ENCODE measurements at places on chromosomes 4 and X.

GRCh38 chr4:100738196-100739165 lies 220.7 kb upstream of the EMCN start:
- no peak for DNase-seq

- DNase-seq = no peak
Observed at GRCh38 chr4:66554826-66555225, 884.5 kb upstream of the EPHA5 start.

DNA sequence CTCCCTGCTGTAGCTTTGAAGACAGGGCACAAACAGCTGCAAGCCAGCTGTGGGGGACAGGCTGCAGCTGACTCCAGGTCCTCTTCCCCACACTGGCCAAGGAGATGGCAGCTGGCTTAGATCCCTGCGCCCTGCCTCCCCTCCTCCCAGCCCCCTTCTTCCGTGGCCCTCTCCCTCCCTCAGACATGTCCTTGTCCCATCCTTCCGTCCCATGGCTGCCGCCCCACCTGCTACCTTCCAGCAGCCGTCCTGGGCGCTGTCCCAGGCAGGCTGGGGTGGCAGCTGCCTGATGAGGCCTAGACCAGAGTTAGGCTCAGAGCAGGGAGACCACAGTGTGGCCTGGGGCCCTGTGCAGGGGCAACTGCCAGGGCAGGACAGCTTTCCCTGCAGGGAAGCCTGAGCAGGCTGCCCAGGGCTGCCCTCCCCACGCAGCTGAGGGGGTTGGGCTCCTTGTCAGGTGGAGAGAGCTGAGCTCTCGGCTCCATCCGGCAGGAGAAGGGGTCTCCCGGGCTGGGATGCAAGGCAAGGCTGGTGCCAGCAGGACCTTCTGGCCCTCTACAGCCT lies 3.3 kb upstream of the BGN start:
- DNase-seq = no peak

DNA sequence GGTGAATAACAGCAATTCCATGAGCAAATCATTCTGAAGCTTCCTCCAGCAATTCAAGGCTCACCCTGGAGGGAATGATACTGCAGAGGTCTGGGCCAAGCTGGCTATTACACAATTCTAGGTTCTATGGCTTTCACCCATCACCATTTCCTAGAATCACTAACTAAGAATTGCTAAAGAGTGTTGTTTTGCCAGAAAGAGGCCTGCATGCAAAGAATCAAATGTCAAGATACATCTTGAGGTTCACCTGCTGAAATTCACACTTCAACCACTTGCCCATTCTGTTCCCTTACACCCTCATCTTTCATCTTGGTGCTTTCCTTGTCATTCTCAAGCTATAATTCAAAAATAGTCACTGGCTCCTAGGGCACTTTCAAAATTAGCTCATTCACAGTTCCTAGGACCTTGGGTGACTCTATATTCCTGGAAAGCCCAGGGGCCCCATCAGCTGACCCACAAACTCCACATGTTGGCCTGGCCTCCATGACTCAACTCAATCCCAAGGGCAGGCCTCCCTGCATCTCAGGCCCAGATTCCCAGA lies 7.0 kb downstream of the APBB2 start:
- DNase-seq = no peak

DNA sequence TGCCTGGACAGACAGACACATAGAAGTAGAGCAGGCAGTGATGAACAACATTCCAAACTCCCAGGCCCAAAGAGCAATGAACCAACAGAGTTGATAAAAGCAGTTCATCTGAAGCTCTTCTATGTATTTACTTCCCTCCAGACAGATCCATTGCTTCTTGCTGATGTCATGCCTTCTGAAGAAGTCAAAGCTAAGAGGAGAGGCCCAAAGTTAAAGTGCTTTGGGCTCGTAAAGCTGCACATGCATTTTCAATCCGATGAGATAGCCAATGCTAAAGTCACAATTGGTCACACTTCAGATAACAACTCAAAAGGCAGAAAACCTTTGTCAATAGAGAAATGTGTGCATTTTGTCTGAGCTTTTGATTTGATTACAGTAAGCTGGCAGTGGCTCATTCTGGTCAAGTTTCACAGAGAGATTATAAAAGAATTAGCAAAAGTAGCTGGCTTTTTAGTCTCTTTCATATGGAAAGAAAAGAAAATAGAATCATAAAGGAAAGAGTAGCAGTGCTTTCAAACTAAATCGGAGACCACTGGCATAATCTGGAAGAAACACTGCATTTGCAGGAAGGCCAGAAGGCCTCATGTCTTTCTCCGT lies 82.0 kb downstream of the GPC4 start:
- no peak for DNase-seq

GRCh38 chrX:136534131-136534530 lies 2.1 kb downstream of the VGLL1 start:
- no peak for DNase-seq

DNA sequence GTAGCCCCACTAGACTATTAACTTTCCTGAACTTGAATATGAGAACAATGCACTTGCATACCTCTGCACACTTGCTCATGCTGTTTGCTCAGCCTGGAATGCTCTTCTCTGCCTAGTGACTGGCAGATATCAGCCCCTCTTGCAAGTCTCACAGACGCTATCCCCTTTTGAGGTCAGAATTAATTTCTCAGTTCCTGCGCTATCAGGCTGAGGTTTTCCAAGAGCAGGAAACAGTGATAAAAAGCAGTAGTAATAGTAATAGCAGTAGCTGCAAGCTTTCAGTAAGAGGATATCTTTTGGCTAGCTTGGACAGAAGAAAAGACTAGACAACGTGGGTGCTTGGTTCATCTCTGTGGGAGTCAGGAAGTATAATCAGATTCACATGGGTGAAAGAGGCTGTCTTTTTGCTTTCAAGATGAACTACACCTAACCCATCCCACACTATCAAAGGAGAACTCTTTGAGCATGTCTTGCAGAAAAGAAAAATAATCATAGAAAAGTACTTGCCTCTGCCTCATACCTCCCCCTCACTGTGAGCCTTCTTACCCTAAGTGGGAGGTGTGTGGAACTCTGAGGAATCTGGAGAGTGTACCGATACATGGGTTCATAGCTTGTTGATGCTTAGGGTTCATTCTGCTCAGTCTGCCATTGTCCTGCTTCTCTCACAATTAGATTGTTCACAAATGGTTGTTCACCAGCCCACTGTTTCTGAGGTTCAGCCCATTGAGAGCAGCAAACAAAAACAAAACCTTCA lies 11.3 kb upstream of the DRP2 start:
- no peak for DNase-seq

DNA sequence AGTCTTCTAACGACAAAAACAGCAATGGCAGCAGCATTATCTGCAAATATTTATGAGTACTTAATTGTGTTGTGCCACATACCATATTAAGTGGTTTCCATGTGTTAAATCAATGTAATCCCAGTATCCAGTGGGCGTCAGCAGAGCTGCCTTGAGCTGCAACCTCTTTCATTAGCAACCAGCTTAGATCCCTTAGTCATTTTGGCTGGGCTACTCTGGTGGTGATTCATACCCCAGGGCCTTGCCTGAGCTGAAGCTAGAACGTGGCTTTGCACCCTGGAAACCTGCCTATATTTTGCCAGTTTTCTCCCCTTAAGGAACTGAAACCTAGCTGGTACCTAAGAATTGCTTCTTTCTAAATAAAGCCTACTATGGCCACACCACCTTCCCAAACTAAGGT lies 474.3 kb upstream of the FTHL17 start:
- DNase-seq = no peak

DNA sequence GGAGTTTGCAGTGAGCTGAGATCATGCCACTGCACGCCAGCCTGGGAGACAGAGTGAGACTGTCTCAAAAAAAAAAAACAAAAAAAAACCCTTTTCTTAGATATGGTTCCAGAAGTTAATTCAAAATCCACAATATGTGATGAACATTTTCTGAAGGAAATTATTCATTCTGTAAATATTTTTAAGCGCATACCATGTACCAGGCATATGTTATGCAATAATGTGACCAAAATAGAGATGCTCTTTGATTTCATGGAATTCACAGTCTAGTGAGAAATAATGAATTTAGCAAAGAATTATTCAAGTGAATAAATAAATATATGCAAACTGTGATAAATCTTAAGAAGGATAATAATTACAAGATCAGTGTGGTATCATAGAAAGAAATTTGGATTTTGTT lies 174.7 kb downstream of the GC start:
- no peak for DNase-seq

DNA sequence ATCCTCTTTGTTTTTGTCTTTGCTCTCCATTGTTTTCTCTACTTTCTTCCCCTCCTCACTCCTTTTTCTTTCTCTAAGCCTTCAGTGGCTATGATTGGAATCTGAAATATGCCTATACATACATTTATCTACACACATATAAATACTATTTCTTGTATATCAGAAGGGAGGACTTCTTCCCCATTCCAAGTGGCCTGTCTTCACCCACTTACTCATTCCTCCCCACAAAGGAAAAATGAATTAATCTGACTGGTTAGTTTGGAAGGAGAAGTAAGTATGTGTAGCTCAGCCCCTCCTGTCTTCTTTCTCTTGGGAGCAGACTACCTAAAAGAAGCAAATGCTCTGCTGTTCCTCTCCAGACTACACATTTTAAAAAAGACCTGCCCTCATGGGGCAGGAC lies 17.7 kb downstream of the GUCY2F start:
- DNase-seq = no peak

DNA sequence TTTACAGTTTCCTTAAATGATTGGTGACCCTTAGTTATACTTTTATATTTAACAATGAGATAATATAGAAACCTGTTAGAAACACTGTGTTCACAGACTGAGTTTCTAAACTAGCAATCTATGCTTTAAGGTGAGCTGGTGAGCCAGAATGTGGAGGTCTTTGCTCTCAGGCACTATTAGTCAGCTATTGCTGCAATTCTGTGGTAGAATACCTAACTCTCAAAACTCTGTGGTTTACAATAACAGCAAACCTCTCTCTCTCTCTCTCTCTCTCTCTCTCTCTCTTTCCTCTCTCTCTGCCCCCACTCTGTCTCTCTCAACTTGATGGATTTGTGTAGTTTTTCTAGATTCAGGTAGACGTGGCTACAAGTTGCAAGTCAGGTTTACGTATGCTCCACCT lies 17.6 kb upstream of the LCORL start:
- no peak for DNase-seq

GRCh38 chr4:15729910-15730533 lies 27.2 kb downstream of the BST1 start:
- DNase-seq = no peak

DNA sequence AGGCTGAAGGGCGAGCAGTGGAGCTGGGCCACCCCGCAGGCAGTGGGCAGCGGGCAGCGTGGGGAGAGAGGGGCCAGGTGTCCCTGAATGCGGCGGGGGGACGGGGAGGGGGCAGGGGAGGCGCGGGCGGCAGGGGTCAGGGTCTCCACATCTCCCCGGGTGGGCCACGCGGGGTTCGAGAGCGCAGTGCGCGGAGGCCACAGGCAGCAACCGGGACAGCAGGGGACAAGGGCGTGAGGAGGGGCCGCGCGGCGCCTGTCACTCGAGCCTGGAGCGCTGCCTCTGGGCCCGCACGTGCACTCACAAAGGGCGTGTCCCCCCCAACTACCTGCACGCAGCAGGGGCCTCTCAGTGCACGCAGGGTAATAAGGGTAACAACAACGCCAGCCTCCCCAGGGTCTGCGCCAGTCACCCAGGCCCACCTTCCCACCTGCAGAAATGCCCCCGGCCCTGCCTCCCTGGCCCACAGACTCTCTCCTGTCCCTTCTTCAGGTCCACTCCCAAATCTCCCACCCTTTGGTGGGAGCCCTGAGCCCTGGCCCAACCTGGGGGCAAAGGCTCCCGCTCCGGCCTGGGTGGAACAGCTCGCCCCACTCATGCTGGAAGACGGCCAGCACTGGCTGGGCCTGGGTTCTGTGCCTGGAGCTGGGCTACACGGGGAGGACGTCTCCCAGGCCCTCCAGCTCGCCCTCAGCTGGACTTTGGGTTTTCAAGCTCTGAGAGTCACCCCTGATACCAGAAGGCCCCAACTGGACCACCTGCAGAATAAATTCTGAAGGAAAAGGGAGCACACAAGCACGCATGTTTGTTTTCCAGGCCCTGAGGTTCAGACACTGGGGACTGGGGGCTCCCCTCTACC lies 53.2 kb downstream of the ZFYVE28 start:
- DNase-seq = no peak

GRCh38 chr4:137238456-137239162 lies 293.7 kb downstream of the PCDH18 start:
- no peak for DNase-seq

GRCh38 chr4:107996949-107997788 lies 7.5 kb downstream of the HADH start:
- DNase-seq = no peak

GRCh38 chr4:141078871-141079270 lies 54.4 kb downstream of the RNF150 start:
- DNase-seq = no peak

GRCh38 chr4:15368856-15369255 lies 59.0 kb upstream of the C1QTNF7 start:
- no peak for DNase-seq

- DNase-seq = no peak
Observed at GRCh38 chrX:21932292-21933002, 8.1 kb upstream of the SMS start.

GRCh38 chr4:183571350-183571941 lies 66.6 kb downstream of the ING2 start:
- no peak for DNase-seq

GRCh38 chr4:1988327-1988724 lies 20.4 kb downstream of the NELFA start:
- no peak for DNase-seq

GRCh38 chr4:155419266-155419665 lies 42.5 kb upstream of the MAP9 start:
- no peak for DNase-seq

DNA sequence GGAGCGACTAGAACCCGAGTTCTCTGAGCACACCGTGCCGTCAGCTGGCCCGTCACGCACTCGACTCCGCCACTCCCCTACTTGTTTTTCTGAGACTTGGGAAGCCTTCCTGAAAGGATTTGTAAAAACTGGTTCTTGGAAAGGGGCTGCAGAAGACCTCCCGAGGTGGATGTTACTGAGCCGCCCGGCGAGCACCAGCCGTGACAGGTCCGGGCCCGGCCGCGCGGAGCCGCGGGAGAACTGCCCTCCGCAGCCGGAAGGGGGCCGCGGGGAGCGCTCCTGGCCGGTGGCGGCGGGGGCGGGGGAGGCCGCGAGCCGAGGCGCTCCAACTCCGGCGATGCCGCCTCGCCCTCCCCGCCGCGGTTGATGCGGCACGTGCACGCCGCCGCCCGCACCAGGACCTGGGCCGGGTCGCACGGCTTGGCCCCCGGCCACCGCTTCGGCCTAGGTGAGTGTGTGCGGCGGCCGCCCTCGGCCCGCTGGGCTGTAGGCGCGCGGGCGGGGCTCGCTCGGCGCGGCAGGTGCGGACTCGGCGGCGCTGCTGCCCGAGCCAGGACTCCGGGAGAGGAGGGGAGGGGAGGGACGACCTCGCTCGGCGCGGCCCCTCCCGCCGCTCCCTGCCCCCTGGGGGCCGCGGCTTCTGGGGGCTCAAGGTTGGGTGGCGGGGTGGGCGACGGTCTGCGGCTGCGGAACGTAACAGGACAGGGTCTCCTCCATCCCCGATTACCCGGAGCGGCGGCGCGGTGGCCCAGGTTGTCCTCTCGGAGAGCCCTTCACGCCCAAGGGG lies 1.7 kb downstream of the SPRY1 start:
- peak; percentile 86 for DNase-seq

GRCh38 chr4:176563591-176563990 lies 229.1 kb downstream of the VEGFC start:
- DNase-seq = no peak

GRCh38 chr4:79338148-79338547 lies 12.3 kb upstream of the NAA11 start:
- DNase-seq = no peak

Measured in type B pancreatic cell (in vitro differentiated cells).